ENCODE measurements at places on chromosomes 4 and X. TPM values are rescaled to one million over a fixed set of nuclear protein-coding genes. Genes with fewer than 3 reads are reported as not detected.

The HEPH gene
- total RNA-seq = 102 TPM

The RIPPLY1 gene
- total RNA-seq = not detected

The ARR3 gene
- total RNA-seq = not detected

The CXCL11 gene
- total RNA-seq = not detected

The ETDA gene
- not detected for total RNA-seq

The UGT2A1 gene
- total RNA-seq = not detected

The BMPR1B gene
- total RNA-seq = 0.53 TPM

The ADH7 gene
- total RNA-seq = not detected

The MID1IP1 gene
- 40.1 TPM for total RNA-seq

The SPATA4 gene
- total RNA-seq = 0.23 TPM

The GLRA3 gene
- not detected for total RNA-seq

The NAP1L2 gene
- 1.3 TPM for total RNA-seq

The LGI2 gene
- 0.23 TPM for total RNA-seq

The ASMT gene
- total RNA-seq = 0.07 TPM

The NHSL2 gene
- 2.4 TPM for total RNA-seq

The DCAF12L1 gene
- total RNA-seq = not detected
